ENCODE measurements at places on chromosomes 5 and 9.

- DNase-seq = peak; percentile 92
Measured at GRCh38 chr5:176619203-176619568, 9.2 kb upstream of the GPRIN1 start.

DNA sequence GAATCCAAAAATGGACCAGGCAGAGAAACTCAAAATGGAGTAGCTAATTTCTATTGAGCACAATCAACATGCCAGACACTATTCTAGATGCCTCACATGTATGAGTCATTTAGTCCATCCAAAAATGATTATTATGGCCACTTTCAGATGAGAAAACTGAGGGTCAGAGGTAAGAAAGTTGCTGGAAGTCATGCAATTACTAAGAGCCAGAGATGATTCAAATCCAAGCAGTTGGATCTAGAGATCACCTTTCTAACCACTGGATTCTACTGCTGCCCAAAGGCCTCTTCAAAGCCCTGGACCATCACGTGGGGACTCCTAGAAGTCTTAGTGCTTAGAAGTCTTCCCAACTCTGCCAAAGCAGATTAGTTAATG, 51.8 kb upstream of the HMHB1 start:
- DNase-seq = no peak

DNA sequence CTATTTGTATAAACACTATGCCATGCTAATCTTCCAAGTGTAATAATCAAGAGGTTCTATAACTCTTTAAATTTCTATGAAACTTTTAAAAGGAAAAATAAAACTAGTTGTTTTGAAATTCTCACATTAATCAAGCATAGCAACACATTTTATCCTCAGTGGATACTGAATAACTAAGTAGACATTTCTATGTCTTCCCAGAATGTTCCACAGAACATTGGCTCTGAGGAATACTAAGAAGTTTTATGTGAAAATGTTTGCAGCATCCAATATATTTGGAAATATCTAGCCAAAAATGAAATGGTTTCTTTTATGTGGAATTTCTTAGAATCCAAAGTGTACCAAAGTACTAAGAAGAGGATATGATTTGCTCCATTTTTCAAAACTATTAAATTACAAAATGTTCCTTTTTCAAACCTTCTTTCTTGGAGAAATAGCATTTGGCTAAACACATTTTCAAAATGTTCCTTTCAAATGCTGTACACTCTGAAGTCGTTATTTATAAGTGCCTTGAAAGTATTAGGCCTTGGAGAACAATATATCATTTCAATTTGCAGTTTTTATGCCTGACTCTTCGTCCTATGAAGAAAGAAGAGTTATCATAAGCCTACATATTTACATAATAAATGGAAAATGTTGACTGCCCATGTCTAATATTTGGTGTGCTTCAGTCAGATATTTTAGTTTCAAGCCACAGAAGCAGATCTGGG, 175.6 kb upstream of the COX7C start:
- DNase-seq = no peak

GRCh38 chr9:90365666-90366065, 277.0 kb downstream of the DIRAS2 start:
- DNase-seq = no peak

GRCh38 chr5:127306647-127307046, 16.1 kb downstream of the MEGF10 start:
- no peak for DNase-seq

- DNase-seq = no peak
Measured at GRCh38 chr9:135139366-135139959, 52.0 kb downstream of the OLFM1 start.

- no peak for DNase-seq
Measured at GRCh38 chr5:147474140-147474539, 35.7 kb downstream of the DPYSL3 start.

DNA sequence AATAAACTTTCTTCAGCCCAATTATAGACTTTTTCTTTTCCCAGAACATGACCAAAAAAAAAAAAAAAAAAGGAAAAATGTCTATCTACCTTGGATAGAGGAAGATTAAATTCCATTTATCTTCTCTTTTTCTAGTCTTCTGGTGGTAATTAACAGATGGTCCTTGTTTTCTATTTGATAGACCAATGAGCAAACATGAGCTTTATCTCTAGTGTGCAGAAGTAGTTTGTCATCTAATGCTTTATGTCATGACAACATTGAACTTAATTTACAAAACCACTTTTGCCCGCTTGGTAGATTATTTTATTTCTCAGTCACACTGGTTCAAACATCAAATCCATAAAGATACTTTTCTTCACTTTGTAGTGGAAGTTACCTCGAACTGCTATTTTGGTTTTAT, 69.5 kb upstream of the ELL2 start:
- DNase-seq = no peak

DNA sequence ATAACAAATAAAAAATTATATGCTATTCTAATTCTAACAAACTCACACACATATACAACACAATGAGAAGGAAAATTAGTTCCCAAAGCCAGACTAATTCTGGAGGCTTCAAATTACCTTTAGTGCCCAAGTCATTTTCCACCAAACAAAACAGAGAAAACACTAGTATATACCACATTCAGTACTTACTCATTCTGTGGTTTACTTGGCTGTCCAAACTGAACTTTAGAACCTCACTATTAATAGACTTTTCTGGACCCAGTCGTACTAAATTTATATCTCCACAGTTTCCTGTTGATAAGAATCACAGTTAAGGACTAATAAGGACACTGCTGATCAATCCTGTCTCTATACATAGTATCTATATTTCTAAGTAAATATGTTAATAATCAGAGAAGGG, 66.4 kb downstream of the SETX start:
- peak; percentile 49 for DNase-seq

DNA sequence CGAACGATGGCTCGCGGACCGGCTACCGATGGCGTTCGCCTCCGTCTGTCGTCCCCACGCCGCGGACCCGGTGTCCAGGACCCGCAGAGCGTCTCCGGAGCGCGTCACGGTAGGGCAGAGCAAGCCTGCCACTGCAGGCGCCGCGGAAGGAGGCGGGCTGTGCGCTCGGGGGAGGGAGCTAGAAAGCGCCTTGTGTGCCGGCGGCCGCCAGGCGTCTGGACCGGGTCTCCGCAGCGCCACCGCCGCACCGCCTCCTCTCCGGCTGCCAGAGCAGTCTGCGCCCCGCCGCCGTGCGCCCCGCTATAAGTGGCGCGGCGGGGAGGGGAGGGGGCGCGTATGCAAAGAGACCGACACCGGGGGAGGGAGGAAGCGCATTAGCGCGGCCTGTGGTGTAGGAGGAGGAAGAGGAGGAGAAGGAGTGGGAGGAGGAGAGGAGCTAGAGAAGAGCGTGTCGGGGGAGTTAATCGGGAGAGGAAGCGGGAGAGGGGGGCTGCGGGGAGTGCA, at the start of gene ENC1:
Gene ENC1 (minus strand): TSS at position 279 of the 504 bp plus-strand sequence. CDS start 4,243 bp downstream, outside the sequence.
- peak; percentile 90 for DNase-seq

- no peak for DNase-seq
Measured at GRCh38 chr5:115467628-115468027, 76.9 kb downstream of the FEM1C start.

GRCh38 chr5:14870337-14871213, 1.0 kb downstream of the ANKH start:
- DNase-seq = no peak

- no peak for DNase-seq
Measured at GRCh38 chr5:126100767-126101166, 322.4 kb upstream of the GRAMD2B start.

GRCh38 chr9:135416664-135417290, 62.8 kb upstream of the PPP1R26 start:
- no peak for DNase-seq

DNA sequence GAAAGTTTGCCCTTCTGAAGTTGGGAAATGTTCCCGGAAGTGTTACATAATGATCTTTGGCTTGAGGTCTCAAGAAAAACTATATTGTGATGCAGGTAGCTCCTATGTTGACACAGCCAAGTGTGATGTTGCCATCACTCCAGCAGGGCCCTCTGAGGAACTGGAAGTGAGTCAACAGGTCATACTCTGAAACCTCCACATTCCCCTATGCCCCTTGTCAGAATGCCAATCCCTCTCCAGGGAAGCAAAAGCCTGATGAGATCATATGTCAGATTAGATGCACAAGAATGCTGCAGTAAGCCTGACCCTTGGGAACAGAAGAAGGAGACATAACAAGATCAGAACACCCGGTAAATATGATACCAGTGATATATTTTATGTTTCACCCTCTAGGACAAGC, 66.8 kb upstream of the ITGA2 start:
- peak; percentile 22 for DNase-seq

DNA sequence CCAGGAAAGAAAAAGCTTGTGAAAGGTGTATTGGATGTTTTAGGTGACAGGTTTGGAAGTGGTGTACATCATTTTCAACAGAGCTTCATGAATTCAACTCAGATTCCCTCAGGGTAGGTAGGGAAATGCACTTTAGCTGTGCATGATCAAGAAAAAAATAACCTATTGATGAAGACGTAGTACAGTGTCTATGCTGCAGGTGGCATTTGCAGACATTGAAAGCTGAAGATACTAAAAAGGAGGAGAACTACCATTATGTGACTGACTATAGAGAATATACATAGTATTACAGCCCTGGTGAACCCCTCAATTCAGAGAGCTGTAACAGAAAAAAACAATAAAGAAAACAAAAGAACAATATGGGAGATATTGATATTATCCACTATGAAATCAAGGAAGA, 2344.7 kb upstream of the ACO1 start:
- DNase-seq = no peak

DNA sequence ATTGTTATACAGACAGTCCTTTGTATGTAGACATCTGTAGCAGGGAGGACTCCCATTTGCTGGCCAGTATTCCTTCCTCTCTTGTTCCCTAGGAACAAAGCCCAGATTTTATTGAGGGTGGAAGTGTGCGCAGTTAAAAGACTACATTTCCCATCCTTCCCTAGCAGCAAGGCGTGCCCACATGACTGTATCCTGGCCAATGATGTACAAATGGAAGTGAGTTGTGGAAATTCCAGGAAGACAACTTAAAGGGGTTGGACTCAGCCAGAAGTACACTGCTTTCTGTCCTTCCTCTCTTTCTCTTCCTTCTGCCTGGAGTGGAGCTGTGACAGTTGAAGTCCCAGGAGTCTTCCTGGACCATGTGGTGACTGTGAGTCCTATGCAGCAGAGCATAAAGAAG, 89.0 kb downstream of the HRH2 start:
- DNase-seq = no peak

DNA sequence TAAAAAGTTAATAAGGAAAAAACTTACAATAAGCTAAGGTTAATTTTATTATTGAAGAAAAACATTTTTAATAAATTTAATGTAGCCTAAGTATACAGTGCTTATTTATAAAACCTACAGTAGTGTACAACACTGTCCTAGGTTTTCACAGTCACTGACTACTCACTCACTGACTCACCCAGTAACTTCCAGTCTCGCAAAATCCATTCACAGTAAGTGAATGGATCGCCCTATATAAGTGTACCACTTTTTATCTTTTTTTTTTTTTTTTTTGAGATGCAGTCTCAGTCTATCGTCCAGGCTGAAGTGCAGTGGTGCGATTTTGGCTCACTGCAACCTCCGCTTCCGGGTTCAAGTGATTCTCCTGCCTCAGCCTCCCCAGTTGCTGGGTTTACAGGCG, 47.7 kb downstream of the FNIP1 start:
- DNase-seq = no peak

DNA sequence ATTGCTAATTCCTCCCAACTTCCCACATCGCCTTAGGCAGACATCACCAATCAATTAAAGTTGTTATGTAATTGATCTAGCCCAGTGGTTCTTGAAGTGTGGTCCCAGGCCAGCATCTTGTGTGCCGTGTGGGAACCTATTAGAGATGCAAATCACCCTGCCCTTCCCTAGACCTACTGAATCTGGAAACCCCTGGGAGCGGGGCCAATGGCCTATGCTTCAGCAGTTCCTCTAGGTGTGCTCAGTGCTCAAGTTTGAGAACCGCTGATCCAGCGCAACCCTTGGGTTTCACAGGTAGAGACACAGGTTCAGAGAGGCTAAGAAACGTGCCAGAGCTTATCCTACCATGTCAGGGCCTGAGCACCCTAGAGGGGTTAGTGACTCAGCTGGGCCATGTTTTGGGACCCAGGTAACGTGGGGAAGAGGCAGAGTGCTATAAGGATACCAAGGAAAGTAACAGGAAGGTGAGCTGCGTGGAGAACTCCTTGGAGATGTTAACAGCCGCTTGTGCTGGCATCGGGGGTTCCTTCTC, 4.4 kb downstream of the SLC34A1 start:
- no peak for DNase-seq

GRCh38 chr9:87763286-87763685, 37.4 kb downstream of the CTSL start:
- DNase-seq = no peak

- DNase-seq = no peak
Measured at GRCh38 chr5:138457531-138458275, 7.6 kb upstream of the EGR1 start.

GRCh38 chr9:78304357-78304756, 7.4 kb downstream of the PSAT1 start:
- DNase-seq = no peak

- no peak for DNase-seq
Measured at GRCh38 chr5:142320851-142321560, 3.8 kb downstream of the SPRY4 start.

DNA sequence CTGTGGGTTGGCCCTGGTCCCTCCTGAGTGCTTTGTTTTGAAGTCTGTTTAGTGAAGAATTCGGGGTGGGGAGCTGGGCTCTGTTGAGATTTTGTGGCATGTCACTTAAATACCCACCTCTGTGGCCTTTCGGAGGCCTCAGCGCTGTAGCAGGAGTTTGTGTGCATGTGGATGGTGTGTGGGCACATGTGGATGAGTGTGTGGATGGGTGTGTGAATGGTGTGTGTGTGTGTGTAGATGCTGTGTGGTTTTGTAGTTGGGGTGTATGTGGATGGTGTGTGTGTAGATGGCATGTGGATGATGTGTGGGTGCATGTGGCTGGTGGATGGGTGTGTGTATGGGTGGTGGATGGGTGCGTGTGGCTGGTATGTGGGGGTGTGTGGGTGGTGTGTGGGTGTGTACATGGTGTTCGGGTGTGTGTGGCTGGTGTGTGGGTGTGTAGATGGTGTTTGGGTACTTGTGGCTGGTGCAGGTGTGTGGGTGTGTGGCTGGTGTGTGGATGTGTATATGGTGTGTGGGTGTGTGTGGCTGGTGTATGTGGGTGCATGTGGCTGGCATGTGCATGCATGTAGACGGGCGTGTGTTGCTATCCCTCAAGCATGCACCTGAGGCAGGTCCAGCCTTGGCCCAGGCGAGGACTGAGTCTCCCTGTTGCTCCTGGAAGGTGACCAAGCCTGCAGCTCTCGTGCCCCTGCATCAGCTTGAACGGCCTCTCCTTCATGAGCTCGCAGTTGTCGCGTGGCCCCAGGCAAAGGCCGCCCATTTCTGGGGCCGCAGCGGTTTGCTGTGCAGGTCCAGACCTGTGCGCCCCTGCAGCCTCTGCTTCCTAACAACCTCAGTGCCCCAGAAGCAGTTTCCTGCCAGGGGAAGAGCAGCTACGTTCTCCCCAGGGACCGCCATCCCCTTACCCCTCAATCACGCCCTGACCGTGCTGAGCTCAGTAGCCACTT, 54.0 kb upstream of the FCN2 start:
- no peak for DNase-seq

GRCh38 chr5:16585041-16585667, 31.6 kb downstream of the RETREG1 start:
- DNase-seq = no peak
